ENCODE measurements at places on chromosomes 5 and 9. TPM values are rescaled to one million over a fixed set of nuclear protein-coding genes. Genes with fewer than 3 reads are reported as not detected.

The TAF11L5 gene
- total RNA-seq, result not detected

The ZNF366 gene
- total RNA-seq, result 0.53 TPM

The ANKRD18B gene
- total RNA-seq, result 4.7 TPM

The PDE8B gene
- total RNA-seq, result under 0.01 TPM

The F2RL2 gene
- total RNA-seq, result 0.80 TPM

The FPGS gene
- total RNA-seq, result 107 TPM

The FRMPD1 gene
- not detected for total RNA-seq

The MARVELD2 gene
- total RNA-seq, result 4.9 TPM

The UBTD2 gene
- total RNA-seq, result 30.2 TPM

The SPATA31A1 gene
- total RNA-seq, result not detected

The LCN6 gene
- total RNA-seq, result not detected

The PCDHGB2 gene
- total RNA-seq, result 1.3 TPM

The SHOC1 gene
- not detected for total RNA-seq

The DAPK1 gene
- total RNA-seq, result 63.7 TPM

The ENC1 gene
- 64.3 TPM for total RNA-seq

The TMOD1 gene
- 1.2 TPM for total RNA-seq

The CYSRT1 gene
- 0.29 TPM for total RNA-seq

The MEF2C gene
- total RNA-seq, result 63.5 TPM

The PRLR gene
- not detected for total RNA-seq

The SLC6A19 gene
- total RNA-seq, result not detected

The SPATA31C1 gene
- total RNA-seq, result not detected

The COL27A1 gene
- 19.4 TPM for total RNA-seq

The FBLL1 gene
- 0.07 TPM for total RNA-seq

The LAMC3 gene
- 0.22 TPM for total RNA-seq

The AGXT2 gene
- not detected for total RNA-seq

The ANKRD31 gene
- total RNA-seq, result 0.07 TPM

The SLC25A2 gene
- 0.27 TPM for total RNA-seq

The TPPP gene
- 0.36 TPM for total RNA-seq

The SLC45A2 gene
- not detected for total RNA-seq

The DNAJC18 gene
- 15.8 TPM for total RNA-seq

The FUT7 gene
- total RNA-seq, result not detected

The SYNPO gene
- 25.9 TPM for total RNA-seq

The CAVIN4 gene
- 1.9 TPM for total RNA-seq
